ENCODE measurements at places on chromosomes 2 and 18. TPM values are rescaled to one million over a fixed set of nuclear protein-coding genes. Genes with fewer than 3 reads are reported as not detected.

MTA3 gene
- 29.7 TPM for total RNA-seq

RGPD3 gene
- total RNA-seq = 0.31 TPM

SIX3 gene
- not detected for total RNA-seq

CNGA3 gene
- not detected for total RNA-seq

MROH2A gene
- total RNA-seq = not detected

SLC11A1 gene
- total RNA-seq = 0.10 TPM

HOXD3 gene
- not detected for total RNA-seq

RAB12 gene
- 10.1 TPM for total RNA-seq

PRKAG3 gene
- not detected for total RNA-seq

ST6GAL2 gene
- not detected for total RNA-seq

BIN1 gene
- 55.4 TPM for total RNA-seq

RBM45 gene
- 12.5 TPM for total RNA-seq

CRYBA2 gene
- total RNA-seq = not detected

DCDC2C gene
- not detected for total RNA-seq

RSAD2 gene
- total RNA-seq = 8.6 TPM

MEP1B gene
- total RNA-seq = 0.10 TPM

SOWAHC gene
- 0.97 TPM for total RNA-seq

GEN1 gene
- 24.0 TPM for total RNA-seq

PAPOLG gene
- total RNA-seq = 14.4 TPM

INSIG2 gene
- 40.2 TPM for total RNA-seq

EHBP1 gene
- 23.5 TPM for total RNA-seq

CCDC85A gene
- total RNA-seq = not detected
